ENCODE measurements at places on chromosomes 3 and 15.

GRCh38 chr15:67202991-67203390, 51.5 kb downstream of the AAGAB start:
- DNase-seq: no peak

GRCh38 chr15:82046666-82047452, 1.0 kb upstream of the MEX3B start:
- DNase-seq: peak; percentile 86

DNA sequence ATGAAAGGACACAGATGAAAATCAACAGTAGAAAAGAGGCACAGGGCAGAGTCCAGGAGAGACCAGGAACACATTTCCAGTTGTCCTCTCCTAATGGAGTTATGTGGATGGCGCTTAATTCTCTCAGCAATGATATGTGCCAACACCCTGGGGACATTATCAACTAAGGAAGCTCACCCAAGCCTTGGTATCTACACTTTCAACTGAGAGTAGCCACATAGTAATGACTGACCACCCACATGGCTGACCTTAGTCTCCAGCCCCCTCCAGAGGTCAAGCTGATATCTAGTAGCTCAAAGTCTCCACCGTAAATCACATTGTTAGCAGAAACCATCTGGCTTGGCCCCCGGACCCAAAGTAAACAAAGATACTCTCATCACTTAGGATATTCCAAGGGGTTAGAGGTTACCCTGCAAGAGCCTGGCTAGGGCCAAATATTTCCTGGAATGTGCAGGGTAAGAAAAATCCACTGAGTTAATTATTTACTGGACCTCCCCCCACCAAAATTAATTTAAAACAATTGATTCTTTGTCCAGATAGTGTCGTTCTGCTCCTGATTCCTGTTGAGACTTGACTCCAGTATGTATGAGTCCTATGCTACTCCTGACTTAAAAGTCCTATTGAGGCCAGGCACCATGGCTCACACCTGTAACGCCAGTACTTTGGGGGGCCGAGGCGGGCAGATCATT, 24.8 kb downstream of the GABRR3 start:
- no peak for DNase-seq

- no peak for DNase-seq
Observed at GRCh38 chr3:151816091-151816604, 2.2 kb downstream of the AADAC start.

DNA sequence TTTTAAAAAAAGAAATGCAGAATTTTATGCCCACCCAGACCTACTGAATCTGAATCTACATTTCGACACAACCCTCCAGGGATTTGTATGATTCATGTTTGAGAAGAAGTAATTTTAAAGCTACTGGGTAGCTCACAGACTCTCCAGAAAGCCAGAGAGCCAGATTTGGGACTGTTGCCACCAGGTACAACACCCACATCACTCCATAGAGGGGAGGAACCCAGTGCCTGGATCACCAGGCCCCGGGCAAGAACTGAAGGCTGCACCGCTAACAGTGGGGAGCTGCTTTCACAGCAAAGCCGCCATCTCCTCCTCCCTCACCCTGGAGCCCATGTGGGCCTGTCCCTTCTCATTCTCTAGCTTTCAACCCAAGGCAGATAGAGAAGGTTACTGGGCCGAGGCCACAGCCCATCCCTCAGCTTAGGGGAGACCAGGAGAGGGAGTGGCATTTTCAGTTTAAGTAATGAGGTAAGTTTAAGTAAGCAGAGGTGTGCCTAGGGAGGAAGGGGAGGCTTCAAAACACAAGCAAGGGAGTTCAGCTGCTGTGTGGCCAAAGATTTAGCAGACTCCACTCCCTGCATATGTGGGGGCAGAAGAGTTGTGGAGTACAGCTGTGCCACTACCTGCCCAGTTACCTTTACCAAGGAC, 109.8 kb downstream of the IL12A start:
- no peak for DNase-seq

Data from CD14-positive monocyte (primary cell).